ENCODE measurements at places on chromosomes 11 and 22.

DNA sequence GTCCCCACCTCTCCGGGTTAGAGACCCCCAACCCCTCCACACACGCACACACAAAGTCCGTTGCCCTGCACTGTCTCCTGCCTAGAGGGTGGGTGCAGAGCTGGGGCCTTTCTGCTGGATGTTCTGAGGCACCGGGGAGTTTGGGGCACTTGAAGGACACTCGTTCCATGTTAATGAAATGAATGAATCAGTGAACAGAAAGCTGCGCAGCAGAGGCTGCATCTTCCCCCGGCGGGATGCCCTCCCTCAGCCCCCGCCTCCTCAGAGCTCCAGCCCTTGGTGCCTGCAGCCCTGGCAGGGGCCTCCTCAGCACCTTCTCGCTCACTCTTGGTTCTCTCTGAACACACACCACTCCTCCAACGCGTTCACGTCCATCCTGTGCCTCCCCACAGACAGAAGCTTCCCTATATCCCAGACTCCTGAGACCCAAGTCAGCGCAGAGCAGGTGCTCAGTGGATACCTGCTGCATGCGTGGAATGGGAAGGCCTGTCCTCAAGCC, 611.9 kb downstream of the TBC1D22A start:
- no peak for DNase-seq

DNA sequence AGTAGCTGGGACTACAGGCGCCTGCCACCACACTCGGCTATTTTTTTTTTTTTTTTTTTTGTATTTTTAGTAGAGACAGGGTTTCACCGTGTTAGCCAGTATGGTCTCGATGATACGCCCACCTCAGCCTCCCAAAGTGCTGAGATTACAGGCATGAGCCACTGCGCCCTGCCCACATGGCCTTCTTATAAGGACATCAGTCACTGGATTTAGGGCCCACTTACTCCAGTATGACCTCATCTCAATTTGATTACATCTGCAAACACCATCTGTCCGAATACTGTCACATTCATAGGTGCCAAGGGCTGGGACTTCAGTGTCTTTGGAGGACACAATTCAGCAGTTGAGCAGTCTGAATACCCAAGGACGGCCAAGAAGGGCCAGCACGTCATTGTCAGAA, 8.2 kb upstream of the PRR5 start:
- no peak for DNase-seq

DNA sequence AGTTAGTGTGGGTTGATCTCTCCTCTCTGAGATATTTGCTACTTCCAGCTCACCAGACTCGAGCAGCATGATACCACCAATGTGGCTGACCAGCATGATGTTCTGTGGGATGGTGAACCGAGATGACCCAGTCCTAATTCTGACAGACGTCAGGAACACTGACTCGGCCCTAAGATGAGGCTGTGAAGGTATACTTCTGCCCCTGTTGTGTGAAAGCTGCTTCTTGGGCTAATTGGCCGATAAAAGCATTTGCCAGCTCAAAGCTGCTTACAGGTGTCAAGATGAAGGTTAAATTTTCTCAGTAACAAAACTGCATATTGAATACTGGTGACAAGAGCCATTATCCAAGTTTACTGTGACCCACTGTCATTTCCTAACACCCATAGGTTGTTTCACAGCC, 151.4 kb downstream of the BRD1 start:
- no peak for DNase-seq

- no peak for DNase-seq
These were observed 7.0 kb downstream of the HPS5 start for GRCh38 chr11:18314784-18315523.

DNA sequence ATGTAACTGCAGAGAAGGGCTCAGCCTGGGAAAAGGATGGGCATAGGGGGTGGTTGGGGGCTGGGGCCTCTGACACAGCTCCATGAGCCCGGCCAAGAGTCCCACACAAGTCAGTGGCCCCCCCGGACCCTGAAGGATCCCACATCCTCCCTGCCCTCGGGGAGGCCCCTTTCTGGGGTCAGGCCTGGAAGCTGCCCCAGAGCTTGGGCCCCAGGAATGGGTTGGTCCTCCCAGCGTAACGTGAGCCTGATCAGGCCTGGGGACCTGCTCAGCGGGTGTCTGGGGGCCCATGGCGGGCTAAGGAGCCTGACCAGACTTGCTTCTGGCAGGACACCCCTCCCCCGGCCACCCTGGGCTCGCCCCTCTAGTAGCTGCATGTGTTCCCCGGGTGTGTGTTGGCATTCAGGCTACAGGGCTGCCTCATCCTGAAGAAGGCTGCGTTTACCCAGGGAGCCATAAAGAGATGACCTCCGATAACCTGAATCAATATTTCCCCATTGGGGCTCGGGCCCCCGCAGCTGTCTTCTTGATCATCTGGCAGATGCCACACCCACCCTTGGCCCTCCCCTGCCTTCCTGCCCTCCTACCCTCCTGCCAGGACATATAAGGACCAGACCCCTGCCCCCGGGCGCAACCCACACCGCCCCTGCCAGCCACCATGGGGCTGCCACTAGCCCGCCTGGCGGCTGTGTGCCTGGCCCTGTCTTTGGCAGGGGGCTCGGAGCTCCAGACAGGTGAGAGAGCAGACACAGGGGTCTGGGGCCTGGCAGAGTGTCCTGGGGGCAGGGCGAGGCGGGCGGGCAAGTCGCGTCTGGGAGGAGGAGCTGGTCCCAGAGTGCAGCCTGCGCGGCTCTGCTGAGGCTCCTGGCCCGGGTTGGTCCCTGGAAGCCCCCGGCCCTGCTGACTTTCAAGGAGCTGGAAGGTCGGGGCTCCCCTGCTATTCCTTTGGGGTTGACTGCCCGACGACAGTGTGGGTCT, at the start of gene MUC2:
Gene MUC2, plus strand, starts transcription at position 631 of the 978 bp plus-strand sequence.
- DNase-seq: peak; percentile 14

DNA sequence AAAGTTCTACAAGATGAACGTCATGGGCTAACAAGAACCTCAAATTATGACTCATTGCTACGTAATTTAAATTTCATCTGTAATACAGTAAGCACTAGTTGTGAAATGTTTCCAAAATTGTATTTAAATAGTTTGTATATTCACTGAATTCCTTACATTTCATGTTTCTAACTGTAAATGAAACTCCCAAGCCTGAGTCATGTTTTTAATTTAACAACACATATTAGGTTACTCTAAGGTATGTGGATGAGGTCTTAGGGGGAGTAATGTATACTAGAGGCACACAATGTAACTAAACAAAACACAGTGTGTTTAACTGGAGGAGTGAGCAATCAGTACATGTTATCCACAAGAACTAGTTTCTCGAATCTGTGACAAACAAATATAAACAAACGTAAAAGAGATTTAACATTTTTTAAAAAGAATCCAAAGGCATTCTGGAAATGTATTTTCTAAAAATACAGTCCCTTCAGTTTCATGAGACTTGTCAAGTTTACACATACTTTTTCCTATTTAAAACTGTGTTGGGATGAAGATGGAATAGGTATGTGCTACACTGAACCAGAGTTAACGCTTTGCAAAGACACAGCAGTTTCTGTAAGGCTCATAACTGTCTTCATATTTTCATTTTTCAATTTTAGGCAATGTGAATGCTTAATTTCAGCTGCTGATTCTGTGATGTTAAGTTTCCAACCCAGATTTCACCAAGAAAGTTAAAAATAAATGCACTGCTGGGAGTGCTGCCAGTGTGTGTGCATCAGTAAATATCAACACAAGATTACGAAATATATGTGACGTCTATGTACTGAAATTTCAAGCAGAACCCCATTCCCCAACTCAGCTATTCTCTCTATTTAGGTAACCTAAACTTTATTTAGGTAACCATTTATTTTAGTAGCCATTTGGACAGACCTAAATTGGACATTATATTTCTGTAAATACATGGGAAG, 52.6 kb downstream of the PITPNB start:
- DNase-seq: peak; percentile 57

DNA sequence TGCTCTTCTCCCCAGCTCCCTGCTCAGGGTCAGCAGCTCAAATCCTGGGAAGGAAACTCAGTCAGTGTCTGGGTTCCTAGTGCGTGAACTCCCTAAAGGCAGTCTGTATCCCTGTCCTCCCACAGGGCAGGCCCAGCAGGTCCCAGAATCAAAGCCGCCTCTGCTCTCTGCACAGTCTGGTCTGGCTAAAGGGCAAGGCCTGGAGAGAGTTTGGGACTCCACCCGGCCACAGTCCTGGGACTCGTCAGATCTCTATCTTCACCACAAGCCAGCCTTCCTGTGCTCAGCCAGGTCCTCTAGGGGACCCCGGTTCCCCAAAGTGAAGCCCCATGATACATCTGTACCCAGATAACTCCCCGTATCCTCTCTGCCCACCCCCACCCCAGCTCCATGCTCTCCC, 56.2 kb upstream of the CSNK2A3 start:
- DNase-seq: no peak

GRCh38 chr22:46296257-46297150, at the start of gene GTSE1:
TSS of gene GTSE1 (plus strand) at chr22:46296870. CDS start at chr22:46297401, 531 bp downstream.
- peak; percentile 98 for DNase-seq

GRCh38 chr22:17114173-17114897, 6.8 kb downstream of the TMEM121B start:
- DNase-seq: no peak

- no peak for DNase-seq
These were observed 47.8 kb downstream of the XKR3 start for GRCh38 chr22:16777284-16777924.

GRCh38 chr22:36197065-36197440, 4.6 kb downstream of the APOL4 start:
- peak; percentile 73 for DNase-seq

- peak; percentile 36 for DNase-seq
These were observed 25.9 kb upstream of the HTATIP2 start for GRCh38 chr11:20337526-20338154.

DNA sequence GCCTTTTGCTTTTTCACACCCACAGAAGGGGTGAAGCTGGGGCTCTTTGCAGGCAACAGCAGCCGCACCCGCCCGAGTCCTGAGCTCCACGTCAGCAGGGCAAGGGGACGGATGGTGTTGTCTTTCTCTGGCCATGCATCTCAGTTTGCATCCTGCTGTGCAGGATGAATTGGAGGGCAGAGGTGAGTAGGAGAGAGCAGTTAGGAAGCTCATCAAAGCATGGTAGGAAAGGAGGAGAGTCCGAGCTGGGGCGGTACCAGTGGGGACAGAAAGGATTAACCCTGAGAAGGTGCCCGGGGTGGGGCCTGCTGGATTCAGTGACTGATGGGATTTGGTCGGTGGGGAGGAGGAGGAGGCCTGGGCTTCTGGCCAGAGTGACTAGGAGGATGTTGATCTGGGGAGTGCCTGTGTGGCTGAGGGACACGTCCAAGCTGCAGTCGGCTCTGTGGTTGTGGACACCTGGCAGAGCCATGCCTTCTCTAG, 14.6 kb downstream of the FAM83F start:
- DNase-seq: no peak

GRCh38 chr11:96085319-96085930, 161.5 kb upstream of the MTMR2 start:
- DNase-seq: no peak

DNA sequence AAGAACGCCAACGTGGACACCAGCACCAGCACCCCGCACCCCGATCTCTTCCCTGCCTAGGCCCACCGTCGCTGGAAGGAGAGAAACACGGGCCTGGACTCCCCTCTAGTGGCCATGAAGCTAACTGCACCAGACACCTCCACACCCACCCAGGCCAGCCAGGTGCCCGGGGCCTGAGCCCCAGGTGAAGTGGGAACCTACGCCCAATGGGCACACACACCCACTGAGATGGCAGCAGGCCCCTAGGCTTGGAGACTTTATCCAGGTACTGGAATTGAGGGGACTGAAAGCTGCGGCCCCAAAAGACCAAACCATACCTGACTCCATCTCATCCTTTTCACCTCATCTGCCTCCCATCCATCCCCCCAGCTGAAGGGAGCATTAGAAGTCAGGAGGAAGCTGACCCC, 81.0 kb downstream of the BUD13 start:
- DNase-seq: peak; percentile 47

GRCh38 chr22:43272869-43273318, 70.3 kb downstream of the SCUBE1 start:
- no peak for DNase-seq

- no peak for DNase-seq
These were observed 9.7 kb upstream of the MPPED1 start for GRCh38 chr22:43402128-43402527.

DNA sequence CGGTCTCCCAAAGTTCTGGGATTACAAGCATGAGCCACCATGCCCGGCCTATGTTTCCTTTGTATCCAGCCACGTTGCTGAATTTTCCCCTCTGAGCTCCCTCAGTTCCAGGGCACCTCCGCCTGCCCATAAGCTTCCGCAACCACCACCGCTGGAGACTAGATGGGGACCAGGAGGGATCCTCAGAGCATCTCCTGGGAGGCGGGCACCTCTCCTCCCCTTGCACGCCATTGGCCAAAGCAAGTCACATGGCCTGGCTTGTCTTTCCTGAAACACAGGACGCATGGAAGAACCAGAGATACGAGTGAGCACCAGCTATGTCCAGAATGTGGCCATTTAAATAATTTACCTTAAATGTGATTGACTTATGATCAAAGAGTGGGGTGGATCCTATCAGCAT, 388.3 kb downstream of the BRD1 start:
- no peak for DNase-seq

GRCh38 chr22:22692707-22693530, 48.5 kb downstream of the GGTLC2 start:
- DNase-seq: no peak

- peak; percentile 24 for DNase-seq
These were observed 829.7 kb upstream of the FAT3 start for GRCh38 chr11:91394727-91395414.

GRCh38 chr22:32622744-32623110, 148.1 kb downstream of the FBXO7 start:
- no peak for DNase-seq
